Cortex of kidney (tissue), 1 donor: ENCODE measurements at places on chromosomes 4 and X.

- DNase-seq = no peak
Observed at GRCh38 chr4:137694138-137694537, 161.8 kb upstream of the PCDH18 start.

DNA sequence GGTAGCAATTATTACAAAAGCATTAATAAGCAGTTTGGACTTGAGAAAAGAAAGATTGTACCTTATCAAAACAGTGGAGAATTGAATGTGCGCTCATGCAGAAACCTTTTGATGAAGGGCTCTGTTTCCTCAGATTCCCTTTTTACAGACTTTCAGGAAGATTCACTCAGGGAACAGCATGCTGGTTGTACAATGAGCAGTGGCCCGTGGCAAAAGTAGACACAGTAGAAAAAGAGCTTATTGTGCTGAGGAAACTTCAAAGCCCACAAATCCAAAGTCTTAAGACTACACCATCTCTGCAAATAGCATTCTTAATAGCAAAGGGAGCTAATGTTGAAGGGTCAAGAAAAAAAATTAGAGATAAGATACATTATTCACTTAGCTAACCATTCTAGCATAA, 858.9 kb downstream of the PDHA2 start:
- no peak for DNase-seq

GRCh38 chrX:41258226-41258625, 75.7 kb upstream of the DDX3X start:
- no peak for DNase-seq

DNA sequence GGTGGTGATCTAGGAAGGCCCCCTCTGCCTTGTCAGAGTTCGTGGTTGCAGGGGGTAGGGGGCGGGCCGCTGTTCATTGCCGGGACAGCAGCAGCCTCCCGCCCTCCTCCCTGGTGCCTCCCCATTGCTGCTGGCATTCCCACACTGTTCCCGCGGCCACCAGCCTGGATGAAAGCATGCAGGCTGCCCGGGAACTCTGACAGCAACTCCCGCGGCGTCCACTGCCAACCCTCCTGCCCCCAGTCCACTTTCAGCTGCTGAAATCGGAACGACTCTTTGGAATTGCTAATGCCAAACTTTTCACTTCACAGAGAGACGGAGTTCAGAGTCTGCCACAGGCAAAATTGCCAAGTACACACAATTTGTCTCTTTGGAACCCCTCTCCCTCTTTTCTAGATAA, 121.9 kb downstream of the BEND2 start:
- no peak for DNase-seq

GRCh38 chr4:40626183-40626990, 3.3 kb downstream of the RBM47 start:
- DNase-seq = no peak

DNA sequence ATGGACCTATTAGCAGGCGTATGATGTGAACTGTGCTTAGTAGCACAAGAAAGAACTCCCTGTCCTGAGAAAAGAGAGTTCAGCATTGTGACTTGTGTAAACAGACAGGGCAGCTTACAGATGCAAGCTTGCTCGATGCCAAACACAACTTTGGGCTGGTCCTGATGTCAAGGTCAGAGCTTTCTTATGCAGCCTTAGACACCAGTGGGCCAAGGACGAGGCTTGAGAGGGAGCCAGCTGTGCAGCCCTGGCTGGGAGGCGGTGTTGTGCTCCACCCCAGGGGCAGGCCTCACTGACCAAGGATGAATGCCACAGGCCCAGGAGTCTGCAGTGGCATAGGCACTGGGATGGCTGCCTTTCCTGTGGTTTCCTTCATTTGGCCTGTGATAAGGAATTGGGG, 35.4 kb downstream of the JADE1 start:
- no peak for DNase-seq

GRCh38 chr4:3207531-3208037, 41.4 kb upstream of the MSANTD1 start:
- no peak for DNase-seq

- DNase-seq = no peak
Observed at GRCh38 chrX:111387470-111388070, 24.4 kb downstream of the DCX start.

- DNase-seq = no peak
Observed at GRCh38 chrX:126718440-126718839, 101.1 kb upstream of the PRR32 start.

GRCh38 chr4:128604840-128605239, 204.7 kb upstream of the JADE1 start:
- DNase-seq = no peak

DNA sequence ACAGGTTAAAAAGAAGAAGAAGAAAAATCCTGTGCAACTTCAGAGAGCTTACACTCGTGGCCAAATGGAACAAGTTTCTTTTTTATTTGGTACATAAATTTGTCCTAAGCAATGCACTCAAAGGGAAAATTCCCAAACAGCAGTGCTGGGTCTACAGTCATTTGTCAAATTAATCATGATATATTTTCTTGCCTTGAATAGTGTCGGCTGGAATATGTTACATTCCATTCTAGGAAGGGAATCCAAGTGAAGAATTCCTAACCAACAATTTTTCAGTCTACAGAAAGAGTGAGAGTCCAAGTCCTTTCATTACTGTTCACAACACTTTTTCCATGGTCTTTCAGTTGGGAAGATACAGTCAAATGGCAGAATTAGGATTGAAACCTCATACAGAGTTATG, 63.9 kb downstream of the HAND2 start:
- DNase-seq = no peak

GRCh38 chr4:28548594-28548993, 1688.0 kb downstream of the STIM2 start:
- DNase-seq = no peak

DNA sequence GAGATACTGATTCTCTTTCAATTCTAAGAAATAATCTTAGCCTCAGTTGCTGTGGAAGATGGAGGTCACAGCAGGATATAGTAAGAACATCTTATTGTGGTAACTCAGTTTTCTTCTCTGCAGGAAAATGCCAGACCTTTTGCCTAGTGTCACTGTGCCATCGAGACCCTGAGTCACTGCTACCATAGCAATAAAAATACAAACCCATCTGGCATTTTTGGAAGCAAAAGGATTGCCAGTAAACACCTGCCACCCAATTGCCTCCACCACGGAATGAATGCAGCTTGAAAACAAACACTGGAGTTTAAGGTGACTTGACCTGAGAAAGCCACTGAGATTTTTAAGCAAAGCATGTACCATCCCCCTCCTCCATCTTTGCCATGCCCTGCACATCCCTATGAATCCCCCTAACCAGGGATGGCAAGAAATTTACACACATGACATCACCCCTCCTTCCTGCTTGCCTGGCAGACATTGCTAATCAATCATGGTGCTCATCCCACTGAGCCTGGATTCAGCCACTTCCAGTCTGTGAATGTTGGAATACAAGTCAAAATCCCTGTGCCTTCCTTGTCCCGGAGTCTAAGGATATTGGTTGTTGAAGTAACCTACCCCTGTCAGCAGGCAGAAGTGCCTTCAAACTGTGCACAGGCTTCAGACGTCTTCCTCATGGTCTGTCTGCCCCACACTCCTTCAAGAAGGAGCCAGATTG, 59.6 kb upstream of the MAMLD1 start:
- DNase-seq = no peak

- no peak for DNase-seq
Observed at GRCh38 chr4:166399021-166399420, 526.0 kb downstream of the TLL1 start.

GRCh38 chr4:62544428-62544827, 1344.3 kb downstream of the ADGRL3 start:
- no peak for DNase-seq

- no peak for DNase-seq
Observed at GRCh38 chrX:151675121-151675746, 20.0 kb upstream of the PRRG3 start.

- no peak for DNase-seq
Observed at GRCh38 chr4:104772849-104773248, 278.2 kb upstream of the CXXC4 start.

DNA sequence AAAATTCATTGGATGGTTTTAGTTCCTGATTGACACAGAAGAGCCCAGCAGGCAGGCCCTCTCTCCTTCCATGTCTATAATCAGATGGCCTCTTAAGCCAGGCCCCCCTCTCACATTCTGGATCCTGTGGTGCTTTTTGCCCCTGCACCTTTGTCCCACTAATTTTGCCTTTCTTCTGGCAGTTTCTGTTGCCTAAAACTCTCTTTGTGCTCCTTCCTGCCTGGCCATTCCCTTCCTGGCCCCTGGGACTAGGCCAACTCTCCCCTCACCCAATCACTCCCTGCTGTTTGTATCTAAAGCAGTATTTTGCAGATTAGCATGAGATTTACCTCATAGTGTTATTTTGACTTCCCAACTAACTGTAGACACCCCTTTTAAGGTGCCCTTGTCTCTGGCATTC, 42.7 kb upstream of the DDX3X start:
- no peak for DNase-seq

GRCh38 chr4:25970226-25970675, 56.2 kb downstream of the SMIM20 start:
- DNase-seq = no peak

DNA sequence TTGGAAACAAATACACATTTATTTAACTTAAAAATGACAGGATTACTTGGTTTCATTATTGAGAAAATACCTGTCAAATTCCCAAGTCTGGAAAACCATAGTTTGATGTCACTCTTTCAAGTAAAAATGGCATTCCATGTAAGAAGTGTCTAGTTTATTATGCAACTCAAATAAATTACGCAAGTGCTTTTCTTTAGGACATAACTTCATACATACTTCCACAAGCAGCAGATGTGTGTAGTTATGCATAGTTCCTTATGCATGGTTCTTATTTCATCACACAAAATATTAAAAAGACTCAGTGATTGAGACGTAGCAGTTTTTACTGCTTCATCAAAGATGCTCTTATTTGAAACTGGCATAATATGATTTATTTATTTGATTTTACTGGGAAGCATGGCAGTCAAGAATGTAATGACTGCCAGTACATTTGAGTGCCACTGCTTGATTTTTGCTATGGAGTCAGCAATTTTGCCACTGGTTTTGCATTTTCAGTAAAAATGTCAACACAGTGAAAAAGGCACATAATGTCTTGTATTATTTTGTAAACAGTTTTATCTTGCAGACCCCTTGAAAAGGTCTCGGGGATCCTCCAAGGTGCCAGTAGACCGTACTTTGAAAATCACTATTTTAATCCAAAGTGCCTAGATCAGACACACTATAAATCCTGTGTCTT, 62.1 kb downstream of the CLCN3 start:
- DNase-seq = no peak

- no peak for DNase-seq
Observed at GRCh38 chrX:118990512-118991227, 16.3 kb downstream of the LONRF3 start.

- no peak for DNase-seq
Observed at GRCh38 chr4:4427886-4428285, 41.0 kb downstream of the NSG1 start.

GRCh38 chrX:48914593-48915493, 3.4 kb upstream of the SLC35A2 start:
- DNase-seq = no peak

GRCh38 chr4:27966664-27967063, 1106.0 kb downstream of the STIM2 start:
- no peak for DNase-seq

DNA sequence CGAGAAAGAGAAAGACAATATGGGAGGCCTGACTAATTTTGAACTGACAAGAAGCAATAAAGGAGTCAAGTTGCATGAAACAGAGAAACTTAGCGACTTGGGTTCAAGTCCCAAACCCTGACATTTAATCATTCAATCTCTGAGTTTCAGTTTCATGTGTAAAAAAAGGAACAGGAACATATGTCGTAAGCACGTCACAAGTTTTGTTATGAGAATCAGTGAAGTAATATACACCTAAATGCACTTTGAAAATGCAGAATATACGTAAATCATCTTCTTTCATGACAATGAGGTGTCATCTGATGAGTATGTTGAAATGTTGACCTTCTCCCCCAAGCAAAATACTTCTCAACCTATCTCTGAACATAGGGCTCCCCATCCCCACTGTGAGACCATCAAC, 10.4 kb downstream of the ACOT9 start:
- no peak for DNase-seq

DNA sequence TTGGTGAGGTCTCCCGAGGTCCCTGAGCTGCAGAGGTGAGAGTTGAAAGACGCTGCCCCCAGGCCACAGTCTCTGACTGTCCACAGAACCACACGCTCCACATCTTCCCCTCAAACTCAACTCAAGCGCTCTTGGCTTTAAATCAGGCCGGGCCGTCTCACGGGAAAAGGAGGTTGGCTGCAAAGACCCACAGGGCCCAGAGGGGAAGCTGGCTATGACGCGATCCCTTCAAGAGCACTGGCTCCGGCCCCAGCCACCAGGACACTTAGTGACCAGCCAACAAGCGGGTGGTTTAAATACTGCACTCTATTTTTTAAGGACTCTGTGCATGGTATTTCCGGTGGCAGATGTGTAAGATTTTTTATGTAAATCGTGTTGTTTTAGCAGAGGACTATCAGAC, 19.9 kb downstream of the LRPAP1 start:
- no peak for DNase-seq

DNA sequence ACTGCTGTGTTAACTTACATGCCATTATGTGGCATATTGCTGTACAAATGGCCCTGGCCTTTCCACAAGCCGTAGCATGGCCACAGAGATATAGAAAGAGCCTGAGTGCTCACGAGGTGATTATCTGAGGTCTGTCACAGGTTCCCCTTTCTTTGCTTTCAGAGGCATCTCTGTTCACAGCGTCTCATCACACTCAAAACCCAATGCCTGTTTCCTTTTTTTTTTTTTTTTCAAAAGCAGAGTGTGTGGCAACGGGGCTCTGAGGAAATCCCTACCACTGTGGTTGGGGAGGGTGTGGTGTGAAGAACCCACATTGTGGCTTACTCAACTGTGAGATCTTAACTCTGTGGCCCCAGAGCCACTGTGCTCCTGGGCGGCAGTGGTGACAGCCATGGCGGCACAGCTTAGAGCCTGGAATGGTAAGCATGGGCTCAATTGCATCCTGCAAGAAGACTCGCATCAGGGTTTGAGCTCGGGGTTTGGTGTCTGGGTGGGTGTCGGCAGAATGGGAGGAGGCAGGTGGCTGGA, 30.8 kb downstream of the RTL5 start:
- DNase-seq = no peak

GRCh38 chr4:84967243-84967690, 777 bp upstream of the WDFY3 start:
- no peak for DNase-seq

- no peak for DNase-seq
Observed at GRCh38 chrX:12865359-12865758, 1.5 kb upstream of the TLR7 start.

GRCh38 chrX:129565046-129565650, 25.1 kb downstream of the OCRL start:
- DNase-seq = no peak

GRCh38 chr4:18954538-18954937, 933.0 kb upstream of the LCORL start:
- DNase-seq = no peak

- no peak for DNase-seq
Observed at GRCh38 chr4:162131256-162131655, 32.5 kb downstream of the FSTL5 start.

DNA sequence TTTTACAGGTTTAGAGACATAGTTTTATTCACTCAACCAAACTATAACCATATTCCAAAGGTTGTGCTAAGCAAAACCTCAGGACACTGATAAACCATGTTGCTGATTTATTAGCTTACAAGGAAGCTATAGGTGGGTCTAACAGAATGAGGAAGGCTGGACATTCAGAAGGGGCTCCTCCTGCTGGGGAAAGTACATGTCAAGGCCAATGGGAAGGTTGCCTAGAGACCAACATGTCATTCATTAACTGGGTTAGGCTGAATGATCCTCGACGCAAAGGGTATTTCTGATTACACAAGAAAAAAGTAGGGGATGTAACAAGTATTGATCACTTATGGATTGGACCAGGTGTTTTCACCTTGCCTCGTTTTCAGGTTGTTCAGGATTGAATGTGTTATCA, 30.3 kb downstream of the SLC10A6 start:
- DNase-seq = no peak
